ENCODE measurements at places on chromosomes 1 and 21. TPM values are rescaled to one million over a fixed set of nuclear protein-coding genes. Genes with fewer than 3 reads are reported as not detected.

Gene SPATA46
- total RNA-seq: not detected

Gene NENF
- 42.8 TPM for total RNA-seq

Gene PLA2G4A
- 0.47 TPM for total RNA-seq

Gene ENAH
- 19.4 TPM for total RNA-seq

Gene DNALI1
- not detected for total RNA-seq

Gene ALPL
- not detected for total RNA-seq

Gene NR1I3
- total RNA-seq: not detected

Gene SLC6A9
- 4.1 TPM for total RNA-seq

Gene TMEM59
- 262 TPM for total RNA-seq

Gene TMPRSS15
- total RNA-seq: 0.07 TPM

Gene ZNF593OS
- total RNA-seq: not detected

Gene TCEA3
- total RNA-seq: 1.2 TPM

Gene DDR2
- total RNA-seq: 29.0 TPM

Gene PYCR2
- 65.9 TPM for total RNA-seq

Gene LRRC40
- 15.0 TPM for total RNA-seq

Gene S100A5
- 2.4 TPM for total RNA-seq

Gene OR2L13
- not detected for total RNA-seq

Gene GABPB2
- total RNA-seq: 5.5 TPM

Gene GALE
- total RNA-seq: 144 TPM

Gene MECR
- total RNA-seq: 34.4 TPM

Gene RGL1
- 3.9 TPM for total RNA-seq

Gene SLC25A34
- total RNA-seq: 0.07 TPM

Gene SLC35A3
- 27.6 TPM for total RNA-seq

Gene SLAMF9
- 15.9 TPM for total RNA-seq

Gene CHAF1B
- 13.0 TPM for total RNA-seq

Gene MYOG
- total RNA-seq: not detected

Gene RHBG
- total RNA-seq: not detected

Gene ARHGEF11
- 19.0 TPM for total RNA-seq

Gene SERPINC1
- not detected for total RNA-seq

Gene LHX4
- 0.72 TPM for total RNA-seq

Gene UBE2U
- total RNA-seq: not detected

Gene PTPN14
- 47.5 TPM for total RNA-seq

Gene PAPPA2
- 3.0 TPM for total RNA-seq

Gene PTPRU
- total RNA-seq: 37.5 TPM
